ENCODE measurements at places on chromosomes 12 and 14.

DNA sequence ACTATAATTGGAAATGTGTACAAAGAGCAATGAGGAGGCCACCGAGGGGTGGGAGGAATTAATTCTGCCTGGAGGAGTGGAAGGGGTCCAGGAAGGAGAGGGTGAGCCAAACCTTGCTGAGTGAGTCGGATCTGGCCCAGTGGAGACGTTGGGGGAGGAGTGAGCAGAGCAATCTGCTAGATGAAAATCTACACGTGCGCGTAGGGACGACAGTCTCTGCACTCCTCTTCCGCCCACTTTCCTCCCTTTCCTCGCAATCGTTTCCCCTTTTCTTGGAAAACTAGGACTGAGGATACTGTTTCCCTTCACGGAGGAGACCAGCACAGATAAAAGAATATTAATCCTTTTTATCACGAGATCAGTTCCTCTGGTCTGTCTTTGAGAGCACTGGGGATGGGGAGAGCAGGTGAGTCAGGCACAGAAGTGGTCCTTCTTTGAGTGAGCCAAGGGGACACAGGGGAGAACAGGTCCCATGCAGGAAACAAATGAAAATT, 2.9 kb upstream of the NAB2 start:
- DNase-seq, result no peak

DNA sequence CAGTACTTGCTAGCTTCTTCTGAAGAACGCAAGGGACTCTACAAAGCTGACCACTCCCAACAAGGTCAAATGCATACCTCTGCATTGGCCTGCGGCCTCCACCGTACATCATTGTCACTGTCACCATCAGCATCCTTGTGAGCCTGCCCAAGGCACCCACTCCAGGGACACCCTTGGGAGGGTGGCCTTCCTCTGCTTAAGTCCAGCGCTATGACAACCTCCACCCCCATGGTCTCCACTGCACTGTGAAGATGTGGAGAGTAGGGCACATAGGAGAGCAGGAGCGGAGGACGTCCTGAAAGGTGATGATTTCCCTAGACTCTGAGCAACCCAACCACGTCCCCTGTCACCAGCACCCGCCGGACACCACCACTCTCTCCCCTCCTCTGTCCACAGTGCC, 252.8 kb downstream of the ALG10 start:
- no peak for DNase-seq

DNA sequence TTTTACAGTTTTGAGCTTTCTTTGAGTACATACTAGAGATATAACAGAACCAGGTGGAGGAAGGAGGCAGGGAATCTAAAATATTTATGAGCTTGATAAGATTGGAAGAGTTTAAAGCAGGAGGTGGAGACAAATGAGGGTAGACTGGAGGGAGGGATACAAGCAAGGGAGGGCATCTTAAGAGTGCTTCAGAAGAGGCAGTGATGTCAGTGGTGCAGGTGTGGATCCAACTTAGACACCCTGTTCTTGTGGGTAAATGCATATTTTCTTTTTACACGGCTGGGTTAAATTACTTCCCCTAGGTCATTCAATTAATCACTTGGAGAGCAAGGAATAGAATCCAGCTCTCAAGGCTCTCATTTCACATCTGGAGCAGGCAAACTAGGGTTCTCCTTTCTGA, 146.1 kb upstream of the LRIG3 start:
- no peak for DNase-seq

DNA sequence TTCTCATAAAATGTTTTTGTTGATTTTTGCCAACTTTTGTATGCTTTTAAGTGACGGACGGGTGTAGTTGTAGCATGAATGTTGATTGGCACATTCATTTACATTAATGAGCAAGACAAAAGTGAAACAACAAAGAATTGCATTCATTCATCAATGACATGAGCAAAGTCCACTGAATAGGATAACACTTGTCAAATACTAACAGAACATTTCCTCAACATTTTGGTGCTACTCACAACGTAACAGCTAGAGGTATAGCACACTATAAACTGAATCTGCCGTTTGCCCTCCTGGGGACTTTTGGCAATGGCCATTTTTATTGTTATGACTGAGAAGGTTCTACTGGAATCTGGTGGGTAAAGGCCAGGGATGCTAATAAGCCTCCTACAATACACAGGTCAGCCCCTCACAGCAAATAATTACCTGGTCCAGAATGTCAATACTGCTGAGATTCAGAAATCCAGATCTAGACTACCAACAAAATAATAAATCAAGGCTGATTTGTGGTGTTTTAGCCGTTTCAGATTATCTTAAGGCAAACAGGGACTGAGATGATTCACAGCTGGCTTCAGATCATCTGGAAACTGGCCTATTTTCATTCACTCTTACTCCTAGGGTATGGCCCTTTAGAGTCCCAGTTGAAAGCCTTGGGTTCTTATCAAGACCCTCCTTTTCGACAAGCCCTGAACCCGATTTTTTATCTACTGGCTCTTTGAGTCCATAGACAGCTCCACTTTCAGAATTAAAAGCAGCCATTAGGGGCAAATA, 22.5 kb upstream of the CDKN3 start:
- DNase-seq, result no peak

- DNase-seq, result no peak
Observed at GRCh38 chr12:116885491-116885890, 4.2 kb upstream of the HRK start.

DNA sequence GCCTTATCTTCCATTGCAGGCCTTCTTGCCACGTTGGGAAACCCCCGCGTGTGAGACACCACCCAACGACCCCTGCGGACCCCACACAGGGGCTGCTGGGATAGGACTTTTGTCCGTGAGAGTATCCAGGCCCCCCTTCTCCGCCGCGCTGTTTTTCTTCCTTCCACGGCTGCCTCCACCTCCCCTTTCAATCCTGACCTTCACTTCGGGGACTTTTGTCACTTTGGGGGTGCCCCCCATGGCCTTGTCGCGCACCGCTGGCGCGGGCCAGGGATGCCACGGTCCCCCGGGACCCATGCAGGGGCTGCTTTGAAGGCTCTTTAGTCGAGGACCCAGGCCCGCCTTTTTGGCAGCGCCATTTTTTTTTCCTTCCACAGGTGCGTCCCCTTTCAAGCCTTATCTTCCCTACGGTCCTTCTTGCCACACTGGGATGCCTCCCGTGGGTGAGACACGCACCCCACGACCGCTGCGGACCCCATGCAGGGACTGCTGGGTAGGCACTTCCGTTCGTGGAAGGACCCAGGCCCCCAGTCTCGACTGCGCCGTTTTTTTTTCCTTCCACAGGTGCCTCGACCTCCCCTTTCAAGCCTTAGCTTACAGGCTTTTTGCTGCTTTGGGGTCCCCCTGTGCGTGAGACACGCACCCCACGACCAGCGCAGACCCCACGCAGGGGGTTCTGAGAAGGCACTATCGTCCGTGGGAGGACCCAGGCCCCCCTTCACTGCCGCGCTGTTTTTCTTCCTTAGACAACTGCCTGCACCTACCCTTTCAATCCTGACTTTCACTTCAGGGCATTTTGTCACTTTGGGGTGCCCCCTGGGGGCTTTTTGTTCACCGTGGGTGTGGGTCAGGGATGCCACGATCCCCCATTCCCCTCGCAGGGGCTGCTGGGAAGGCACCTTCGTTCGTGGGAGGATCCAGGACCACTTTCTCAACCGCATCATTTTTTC, 267.4 kb downstream of the ALG10 start:
- DNase-seq, result no peak

DNA sequence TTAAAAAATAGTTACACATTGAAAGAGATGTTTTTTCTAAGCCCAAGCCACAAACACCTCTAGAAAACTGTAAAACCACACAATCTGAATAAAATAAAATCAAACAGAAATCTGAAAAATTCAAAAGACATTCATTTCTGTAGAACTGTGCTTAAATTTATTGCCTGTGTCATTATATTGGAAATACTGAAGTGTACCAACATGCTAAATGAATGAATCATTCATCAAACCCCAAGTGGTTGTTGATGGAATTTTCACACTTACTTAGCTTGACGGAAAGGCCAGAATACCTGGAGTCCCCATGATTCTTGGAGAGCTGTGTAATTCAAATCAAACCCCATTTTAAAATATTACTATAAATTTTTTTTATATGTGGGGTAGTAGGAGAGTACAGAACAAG, 2.7 kb downstream of the KITLG start:
- no peak for DNase-seq

GRCh38 chr12:75751769-75752471, 240.5 kb upstream of the KRR1 start:
- no peak for DNase-seq

GRCh38 chr12:126726481-126727217, 1540.3 kb upstream of the TMEM132C start:
- no peak for DNase-seq

DNA sequence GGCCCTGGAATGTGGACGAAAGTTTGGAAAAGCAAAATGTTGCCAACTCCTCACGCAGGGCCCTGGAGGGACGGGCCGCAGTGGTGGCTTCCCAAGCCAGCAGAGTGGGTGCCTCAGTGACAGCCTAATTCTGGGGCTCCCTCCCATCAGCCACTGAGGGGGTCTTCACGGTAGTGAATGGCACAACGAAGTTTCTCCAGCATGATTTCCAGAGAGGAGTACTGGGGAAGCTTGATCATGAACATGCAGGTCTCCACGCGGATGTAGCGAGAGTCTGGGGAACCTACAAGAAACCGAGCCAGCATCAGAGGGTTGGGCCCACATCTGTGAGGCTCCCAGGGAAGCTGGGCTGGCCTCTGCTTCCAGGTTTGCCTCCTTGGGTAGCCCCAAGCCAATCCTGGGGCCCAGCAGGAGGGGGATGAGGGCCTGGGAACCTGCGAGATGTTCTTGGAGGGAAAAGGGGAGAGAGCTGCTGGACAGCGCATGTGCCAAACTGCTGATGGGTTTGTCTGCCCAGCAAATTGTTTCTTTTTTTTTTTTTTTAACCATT, 37.0 kb downstream of the TRAFD1 start:
- no peak for DNase-seq

DNA sequence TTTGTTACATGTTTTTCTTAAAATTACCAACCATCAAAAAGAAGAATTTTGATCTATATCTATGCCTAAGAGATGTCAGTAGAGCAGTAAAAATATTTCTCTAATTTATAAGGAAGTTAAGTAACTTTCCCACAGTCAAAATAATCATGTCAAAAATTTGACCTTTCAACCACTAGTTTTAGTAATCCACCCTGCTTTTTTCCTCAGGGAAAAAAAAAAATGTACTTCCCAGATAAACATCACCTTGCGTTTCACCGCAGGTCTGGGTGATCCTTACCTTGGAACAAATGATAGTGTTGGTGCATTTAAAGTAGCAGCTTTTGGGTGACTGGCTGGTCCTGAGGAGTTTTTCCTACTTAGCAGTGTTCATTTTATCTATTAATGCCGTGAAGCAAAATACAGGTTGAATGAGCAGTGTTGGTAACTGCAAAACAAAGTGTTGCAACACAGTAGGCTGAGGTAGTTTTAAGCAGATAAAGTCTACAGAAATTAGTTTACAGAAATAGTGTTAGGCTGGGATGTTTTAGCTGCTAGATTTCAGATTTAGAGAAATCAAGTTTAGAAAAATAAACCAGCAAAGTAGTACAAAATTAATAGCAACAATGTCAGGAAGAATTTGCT, 137.2 kb upstream of the DNM1L start:
- DNase-seq, result no peak

DNA sequence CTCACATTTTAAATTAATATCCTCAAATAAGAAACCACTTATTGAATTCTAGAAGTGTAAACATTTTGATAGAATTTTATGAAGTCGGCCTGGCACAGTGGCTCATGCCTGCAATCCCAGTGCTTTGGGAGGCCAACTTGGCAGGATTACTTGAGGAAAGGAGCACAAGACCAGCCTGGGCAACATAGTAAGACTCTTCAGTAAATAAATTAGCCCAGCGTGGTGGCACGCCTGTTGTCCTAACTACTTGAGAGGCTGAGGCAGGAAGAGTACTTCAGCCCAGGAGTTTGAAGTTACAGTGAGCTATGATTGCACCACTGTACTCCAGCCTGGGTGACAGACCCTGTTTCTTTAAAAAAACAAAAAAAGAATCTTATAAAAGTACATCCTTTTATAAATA, 8.9 kb upstream of the ZNF410 start:
- DNase-seq, result no peak

- no peak for DNase-seq
Observed at GRCh38 chr12:121792607-121793439, 665 bp downstream of the RHOF start.

GRCh38 chr12:92921877-92922276, 7.2 kb downstream of the EEA1 start:
- DNase-seq, result no peak

- no peak for DNase-seq
Observed at GRCh38 chr14:57061009-57061711, 207.5 kb downstream of the EXOC5 start.

DNA sequence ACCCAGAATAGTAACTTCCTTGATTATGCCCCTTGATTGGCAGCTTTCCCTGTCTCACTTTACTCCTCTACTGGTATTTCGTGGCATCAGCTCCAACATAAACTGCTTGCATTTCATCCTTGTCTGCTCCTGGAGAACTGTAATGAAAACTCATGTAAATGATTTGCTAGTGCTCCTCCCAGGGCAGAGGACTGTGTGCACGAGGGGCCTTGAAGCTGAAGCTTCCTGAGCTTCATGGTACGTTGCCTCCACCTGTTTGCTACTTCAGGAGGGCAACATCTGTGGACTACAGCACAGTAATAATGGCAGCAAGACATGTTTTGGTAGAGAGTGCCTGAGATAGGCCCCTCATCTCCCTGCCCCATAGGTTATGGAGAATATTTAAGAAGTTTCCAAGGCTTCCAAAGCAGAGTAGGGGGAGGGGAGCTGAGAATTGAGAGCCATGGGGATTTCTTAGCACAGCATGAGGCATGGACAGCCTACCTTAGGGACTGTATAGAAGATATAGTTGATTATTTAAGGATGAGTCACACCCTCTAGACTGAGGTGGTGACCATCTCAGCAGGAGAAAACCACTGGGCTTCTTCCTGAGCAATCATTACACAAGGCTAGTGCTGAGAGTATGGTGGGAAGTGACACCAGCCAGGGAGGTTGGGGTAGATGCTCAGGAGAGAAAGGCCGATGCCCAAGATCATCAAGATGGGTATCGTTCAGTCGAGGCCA, 29.5 kb downstream of the CCDC198 start:
- DNase-seq, result no peak

DNA sequence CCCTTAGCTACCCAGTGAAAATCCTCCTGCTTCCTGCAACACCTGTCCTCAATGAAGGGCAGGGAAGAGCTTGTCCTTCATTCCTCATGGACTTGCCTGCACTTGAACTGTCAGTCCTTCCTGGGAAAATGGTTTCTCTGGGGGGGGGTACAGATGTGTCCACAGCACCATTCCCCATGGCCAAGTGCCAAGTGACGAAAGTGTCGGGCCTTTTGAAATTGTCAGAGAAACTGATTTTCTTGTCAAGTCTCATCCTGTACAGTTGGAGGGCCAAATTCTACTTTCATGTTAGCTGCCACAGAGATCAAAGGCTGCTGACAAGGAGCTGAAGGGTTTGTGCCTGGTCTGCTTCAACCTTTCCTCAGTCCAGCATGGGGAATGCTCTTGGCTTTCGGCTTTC, 179.5 kb upstream of the PARP11 start:
- no peak for DNase-seq

DNA sequence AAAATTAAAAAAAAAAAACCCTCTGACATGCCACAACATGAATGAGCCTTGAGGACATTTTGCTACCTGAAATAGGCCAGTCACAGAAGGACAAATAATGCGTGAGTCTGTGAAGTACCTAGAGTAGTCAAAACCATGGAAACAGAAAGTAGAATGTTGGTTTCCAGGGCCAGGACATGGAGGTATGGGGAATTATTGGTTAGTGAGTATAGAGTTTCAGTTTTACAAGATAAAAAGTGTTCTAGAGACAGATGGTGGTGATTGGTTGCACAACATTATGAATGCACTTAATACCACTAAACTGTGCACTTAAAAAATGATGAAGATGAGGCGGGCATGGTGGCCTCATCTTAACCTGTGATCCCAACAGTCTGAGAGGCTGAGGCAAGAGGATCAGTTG, 47.6 kb upstream of the ZFP36L1 start:
- no peak for DNase-seq

All from globus pallidus (tissue), 1 donor.